Activated CD8-positive, alpha-beta memory T cell treated with anti-CD3 and anti-CD28 coated beads for 24 hours (primary cell): ENCODE measurements at places on chromosomes 13 and 19.
A peak's percentile ranks its signal among the peaks of the same experiment; 100 is the strongest.

DNA sequence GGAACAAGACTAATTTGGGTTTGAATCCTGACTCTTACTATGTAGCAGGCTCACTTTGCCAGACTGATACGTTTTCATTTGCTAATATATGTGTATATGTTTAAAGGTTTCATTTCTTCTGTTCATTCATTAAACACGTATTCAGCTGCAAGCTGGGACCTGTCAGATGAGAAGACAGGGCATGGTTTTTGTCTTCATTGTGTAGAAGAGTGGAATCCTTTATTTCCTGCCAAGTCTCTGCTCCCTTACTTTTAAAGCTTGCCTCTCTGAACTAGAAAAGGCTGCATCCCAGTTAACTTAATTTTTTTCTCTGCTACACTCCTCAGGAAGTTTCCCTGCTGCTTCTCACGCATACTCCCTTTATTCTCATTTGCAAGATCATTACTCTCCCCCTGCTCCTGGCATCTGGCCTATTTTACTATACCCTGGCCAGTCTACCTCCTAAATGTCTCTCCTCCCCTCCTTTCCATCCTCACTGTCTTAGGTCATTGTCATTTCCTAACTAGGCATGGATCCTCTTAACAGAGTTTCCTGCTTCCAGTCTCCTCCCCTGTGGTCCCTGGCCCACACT lies 141.0 kb upstream of the TMTC4 start:
- DNase-seq = no peak

DNA sequence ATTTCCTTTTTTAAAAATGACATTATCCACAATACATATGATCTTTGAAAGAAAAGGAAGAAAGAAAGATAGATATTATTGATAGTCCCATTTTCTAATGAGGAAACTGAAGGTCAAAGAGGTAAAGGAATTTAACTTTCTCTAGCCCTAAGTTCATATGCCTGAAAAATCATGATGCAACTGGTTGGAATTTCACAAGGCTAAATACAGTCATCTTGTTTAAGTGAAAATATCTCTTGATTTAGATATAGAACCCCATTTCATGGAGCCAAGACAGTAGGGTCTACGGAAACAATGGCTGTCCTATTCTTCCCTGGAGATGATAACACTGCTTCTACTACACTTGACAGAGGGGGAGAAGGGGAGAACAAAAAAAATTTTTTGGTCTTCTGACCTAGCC lies 366.2 kb downstream of the DNAJC15 start:
- no peak for DNase-seq

DNA sequence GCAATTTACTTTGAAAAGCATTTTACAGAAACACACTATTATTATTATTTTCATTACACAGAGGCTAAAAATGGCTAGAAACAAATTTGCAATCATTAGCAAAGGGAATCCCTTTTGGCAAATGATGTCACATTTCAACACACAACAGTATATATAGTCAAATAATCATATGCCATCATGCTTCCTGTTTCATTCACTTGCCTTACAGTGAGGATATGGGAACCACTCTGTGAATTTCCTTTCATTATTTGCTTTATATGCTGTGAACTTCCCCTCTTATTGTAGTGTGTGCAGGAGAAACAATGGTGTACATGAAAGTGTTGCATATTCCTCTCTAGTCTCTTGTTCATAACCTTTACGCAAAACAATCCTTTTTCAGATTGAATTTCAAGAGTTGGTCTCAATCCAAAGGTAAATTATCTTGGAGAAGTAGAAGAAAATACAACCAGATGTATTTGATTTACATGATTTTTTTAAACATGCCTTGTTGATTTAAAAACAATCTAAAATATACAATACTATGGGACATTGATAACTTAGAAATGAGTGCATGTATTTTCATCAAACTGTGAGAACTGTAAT lies 657.3 kb downstream of the EFNB2 start:
- no peak for DNase-seq

GRCh38 chr13:38409771-38410170 lies 60.1 kb downstream of the UFM1 start:
- DNase-seq = no peak

DNA sequence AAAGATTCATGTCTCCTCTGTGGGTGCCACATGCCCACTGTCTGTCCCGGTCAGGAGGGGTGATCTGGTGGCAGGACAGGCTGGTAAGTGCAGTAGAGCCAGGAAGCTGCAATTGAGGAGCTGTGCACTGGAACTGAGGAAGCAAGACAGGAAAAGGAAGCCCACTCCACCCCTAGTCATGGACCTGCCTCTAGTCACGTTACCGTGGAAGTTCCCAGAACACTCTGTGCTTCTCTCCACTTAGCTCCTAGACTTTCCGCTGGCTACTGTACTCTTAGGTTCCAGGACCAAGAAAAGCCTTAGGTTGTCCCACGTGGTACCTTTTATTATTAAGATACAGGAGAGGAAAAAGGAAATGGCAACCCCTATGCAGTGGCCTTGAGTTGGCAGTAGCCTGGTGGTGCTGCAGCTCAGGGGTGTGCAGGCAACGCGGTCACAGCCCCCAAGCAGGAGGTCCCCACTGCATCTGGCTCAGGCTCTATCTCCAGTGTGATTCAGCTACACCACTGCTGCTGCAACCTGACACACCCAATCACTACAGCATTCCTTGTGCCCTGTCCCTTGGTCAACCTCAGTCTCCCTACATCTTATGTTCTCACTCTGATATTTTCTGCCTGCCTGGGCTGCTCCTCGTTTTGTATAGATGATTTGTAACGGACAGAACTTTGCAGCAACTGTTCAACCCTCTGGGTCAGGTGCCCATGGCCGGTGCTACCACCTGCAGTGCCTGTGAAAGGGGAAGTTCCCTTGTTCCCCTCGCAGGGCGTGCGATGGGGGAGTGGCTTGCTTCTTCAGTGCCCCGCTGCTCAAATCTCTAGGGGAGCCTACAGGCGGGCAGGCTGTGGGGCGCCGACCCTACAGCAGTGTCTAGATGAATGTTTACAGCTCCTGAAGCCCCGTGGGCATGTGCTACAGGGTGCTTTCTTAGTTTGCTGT lies 24.4 kb upstream of the GPR12 start:
- DNase-seq = peak; percentile 62

DNA sequence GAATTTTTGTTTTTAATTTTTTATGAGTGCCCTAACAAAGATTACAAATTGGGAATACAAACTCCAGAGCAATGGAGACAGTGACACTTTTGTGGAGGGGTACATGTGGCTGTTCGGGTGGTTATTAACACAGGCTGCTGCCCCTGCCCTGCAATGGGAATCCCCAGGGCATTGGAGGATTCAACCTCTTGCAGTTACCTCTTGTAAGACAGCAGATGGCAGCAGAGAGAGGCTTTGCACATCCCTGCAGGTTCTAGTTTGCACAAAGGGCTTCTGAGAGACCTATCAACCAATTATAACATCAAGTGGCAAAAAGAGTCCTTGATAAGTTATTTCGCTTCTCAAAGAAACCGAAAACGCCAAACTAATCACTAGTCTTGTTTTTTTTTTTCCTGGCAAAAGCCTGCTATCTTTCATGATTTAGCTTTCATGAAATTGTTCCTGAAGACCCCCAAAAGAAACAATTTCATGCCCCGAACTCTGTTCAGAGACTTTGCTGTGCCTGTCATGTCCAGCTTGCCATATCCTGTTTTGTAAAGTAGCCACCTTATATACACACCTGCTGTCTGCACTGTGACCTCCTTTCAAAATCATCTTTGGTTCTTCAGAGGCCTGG lies 10.4 kb downstream of the GJB2 start:
- peak; percentile 70 for DNase-seq

DNA sequence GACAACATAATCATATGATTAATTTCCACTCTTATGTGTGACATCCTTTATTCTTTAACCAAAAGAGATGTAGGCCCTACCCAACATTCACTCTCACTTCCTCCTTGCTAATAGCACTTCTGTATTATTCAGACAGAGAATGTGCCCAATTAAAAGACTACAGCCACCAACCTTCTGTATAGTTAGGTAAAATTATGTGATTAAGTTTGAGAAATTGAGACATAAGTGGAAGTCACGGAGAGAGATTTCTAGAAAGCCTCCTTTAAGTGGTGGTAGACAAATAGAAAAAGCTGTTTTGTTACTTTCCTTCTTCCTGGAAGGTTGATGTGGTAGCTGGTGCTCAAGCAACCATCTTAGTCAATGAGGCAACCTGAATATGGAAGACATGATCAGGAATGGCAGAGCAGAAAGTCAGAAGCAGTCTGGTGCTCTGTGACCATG lies 14.8 kb downstream of the EPSTI1 start:
- no peak for DNase-seq

DNA sequence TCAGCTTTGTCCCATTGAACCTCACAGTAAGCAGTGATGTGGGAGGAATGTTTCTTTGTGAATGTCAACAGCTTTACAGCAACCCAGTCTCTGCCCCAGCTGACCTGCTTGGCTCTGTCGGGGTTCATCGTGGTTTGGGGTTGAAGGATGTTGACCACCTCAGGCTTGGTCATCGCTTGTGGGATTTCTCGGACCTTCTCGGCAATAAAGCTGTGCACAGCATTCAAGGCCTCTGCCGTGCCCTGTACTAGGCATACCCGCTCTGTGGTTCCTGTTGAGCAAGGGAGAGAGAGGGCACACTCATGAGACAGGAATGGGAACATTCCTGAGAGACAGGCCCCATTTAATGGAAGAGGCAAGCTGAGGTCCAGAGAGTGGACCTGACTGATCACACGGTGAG lies 20.0 kb downstream of the NOVA2 start:
- no peak for DNase-seq

GRCh38 chr13:110662777-110663443 lies 43.0 kb downstream of the CARS2 start:
- no peak for DNase-seq

GRCh38 chr19:29805031-29805965 lies 6.5 kb upstream of the CCNE1 start:
- no peak for DNase-seq

DNA sequence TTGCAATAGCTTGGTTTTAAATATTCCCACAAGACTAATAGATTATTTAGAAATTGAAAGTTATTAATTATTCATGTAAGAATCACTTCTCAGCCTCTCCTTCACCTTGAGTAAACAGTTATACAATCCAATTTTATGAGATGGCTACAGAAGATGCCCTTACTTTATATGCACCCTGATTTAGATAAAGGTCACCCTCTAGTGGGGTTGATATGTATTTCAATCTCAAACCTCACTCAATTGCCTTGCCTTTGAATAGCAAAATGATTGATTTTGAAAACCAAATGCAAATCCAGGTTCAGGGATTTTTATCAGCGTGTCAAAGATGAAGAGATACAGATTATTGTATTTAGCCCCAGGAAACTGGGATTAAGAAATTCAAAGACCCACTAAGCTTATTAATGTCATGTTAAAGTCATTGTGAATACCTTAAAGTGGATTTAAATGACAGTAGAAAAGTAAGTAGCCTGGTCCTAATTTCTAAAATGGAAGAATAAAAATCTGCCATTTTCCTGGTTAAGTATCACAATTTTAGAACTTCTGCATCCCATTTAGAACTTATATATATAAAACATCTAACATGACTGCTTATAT lies 305.1 kb downstream of the ITGBL1 start:
- DNase-seq = no peak

- DNase-seq = no peak
Observed at GRCh38 chr13:65638572-65639168, 1591.5 kb downstream of the PCDH9 start.

GRCh38 chr13:25253702-25254101 lies 33.6 kb downstream of the MTMR6 start:
- DNase-seq = no peak

- DNase-seq = no peak
Observed at GRCh38 chr19:1177322-1178114, 3.5 kb upstream of the SBNO2 start.

GRCh38 chr13:46354156-46355087 lies 32.6 kb downstream of the RUBCNL start:
- DNase-seq = no peak

DNA sequence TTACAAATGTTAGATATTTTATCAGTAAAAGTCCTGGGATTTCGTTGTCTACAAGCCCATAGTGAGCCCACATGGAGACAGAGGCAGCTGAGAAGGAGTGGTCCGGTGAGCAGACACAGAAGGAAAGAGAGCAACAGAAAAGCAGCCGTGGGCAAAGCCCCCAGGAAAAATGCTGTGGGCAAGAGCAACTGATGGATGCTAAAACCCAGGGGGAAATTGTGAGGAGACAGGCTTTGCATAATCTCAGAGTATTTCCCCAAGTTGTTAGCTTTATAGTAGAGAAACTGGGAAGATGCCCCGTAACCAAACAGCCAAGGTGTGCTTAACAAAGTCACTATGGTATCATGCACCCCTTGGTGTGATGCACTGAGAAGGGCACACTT lies 35.1 kb downstream of the GJA3 start:
- no peak for DNase-seq

DNA sequence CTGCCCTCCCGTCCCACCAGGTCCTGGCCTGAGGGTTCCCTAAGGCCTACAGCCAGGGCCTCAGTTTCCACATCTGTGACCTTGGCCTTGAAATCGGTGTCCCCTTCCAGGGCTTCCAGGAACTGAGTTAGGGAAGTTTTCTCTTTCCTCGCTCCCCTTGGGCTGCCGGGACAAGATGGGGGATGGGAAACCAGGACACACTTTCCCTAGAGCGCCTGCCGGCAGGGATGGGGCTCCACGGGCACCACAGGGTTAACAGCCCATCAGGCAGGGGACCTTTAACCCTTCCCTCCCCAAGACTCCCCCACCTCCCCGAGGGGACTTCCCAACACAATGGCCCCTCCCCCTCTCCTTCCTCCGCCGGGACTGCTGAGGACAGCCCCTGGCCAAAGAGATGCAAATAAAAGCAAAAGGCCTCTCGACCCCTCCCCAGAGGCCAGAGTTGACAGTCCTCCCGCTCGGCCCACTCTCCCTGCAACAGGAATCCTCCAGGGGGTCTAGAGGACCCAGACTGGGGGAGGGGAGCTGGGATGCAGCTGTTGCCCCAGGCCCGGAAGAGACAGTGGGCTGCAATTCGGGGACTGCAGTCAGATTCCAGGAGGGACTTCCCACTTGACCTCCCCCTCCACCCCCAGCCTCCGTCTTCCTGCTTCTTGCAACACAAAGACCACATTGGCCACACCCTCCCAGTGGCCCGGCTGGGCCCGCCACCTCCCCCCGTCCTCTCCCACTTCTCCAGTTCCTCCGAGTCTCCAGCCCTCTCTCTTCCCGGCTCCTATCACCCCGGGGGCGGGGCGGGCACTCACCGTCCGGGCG lies 3.4 kb downstream of the BBC3 start:
- DNase-seq = peak; percentile 76
